ENCODE measurements at places on chromosomes 7 and 10.

DNA sequence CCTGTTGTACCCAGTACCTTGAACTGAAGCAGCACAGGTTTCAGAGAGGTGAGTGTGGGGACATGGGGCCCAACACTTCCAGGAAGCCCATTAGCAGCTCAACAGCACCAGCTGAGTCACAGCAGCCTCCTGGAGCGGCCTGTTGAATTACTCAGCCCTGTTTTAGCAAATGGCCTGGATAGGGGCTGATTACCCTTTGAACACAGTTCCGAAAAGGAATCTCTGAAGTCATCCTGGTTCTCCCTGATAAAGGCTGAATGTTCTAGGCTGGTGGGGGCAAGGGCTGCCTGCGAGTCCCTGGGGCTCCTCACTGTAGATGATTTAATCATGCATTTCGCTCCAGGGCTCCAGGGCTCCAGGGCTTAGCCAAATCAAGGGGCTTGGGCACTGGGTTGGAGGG lies 287.5 kb downstream of the GRID1 start:
- DNase-seq: no peak

DNA sequence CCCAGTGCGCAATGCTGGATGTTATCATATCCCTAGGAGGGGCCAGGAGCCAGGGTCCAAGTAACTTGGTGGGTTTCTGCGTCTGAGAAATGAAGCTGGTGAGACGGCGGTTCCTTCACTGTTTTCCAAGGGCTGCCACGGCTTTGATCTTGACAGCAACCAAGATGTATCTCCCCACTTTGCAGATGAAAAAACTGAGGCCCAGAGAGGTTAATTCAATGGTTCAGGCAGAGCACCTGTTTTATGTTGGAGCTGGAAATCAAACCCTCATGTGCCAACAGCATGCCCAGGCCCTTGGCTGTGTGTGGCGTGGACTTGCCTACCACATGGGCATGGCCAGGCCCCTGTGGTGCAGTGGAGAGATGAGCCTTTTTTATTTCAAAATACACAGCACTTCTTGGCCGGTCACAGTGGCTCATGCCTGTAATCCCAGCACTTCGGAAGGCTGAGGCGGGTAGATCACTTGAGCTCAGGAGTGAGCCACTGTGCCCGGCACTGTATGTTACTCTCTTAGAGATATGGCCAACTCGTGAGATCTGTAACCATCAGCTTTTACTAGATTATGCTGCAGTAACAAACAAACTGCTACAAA lies 225.2 kb upstream of the SH2B2 start:
- DNase-seq: no peak

GRCh38 chr7:85655252-85655651 lies 468.4 kb upstream of the SEMA3D start:
- DNase-seq: no peak

DNA sequence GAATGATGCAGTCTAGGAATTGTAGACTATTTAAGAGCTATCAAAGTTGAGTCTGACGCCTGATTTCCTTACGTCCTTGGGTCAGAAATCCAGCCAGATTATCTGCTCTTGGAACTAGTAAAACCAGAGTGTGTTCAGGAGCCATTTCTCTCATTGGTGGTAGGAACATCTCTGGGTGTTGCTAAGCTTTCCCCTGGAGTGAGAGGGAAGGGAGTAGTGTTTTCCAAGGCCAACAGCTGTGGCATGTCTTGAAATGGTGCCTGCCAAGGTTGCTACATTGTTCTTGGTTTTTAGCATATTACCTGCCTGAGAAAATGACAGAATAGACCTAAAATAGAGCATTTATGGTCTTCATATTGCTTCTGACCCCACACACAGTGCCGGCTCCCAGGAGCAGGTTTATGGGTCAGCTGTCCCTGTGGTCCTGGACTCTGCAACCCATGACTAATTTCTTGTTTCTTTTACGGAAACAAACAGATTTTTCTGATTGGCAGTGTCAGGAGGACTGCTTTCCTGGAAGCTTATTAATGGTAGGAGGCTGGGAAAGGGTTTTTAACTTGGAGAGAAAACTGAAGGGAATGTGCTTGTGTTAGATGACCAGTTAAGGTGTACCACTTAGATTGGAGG lies 17.5 kb downstream of the GBF1 start:
- no peak for DNase-seq

- DNase-seq: no peak
Observed at GRCh38 chr10:74934100-74934812, 107.9 kb downstream of the KAT6B start.

DNA sequence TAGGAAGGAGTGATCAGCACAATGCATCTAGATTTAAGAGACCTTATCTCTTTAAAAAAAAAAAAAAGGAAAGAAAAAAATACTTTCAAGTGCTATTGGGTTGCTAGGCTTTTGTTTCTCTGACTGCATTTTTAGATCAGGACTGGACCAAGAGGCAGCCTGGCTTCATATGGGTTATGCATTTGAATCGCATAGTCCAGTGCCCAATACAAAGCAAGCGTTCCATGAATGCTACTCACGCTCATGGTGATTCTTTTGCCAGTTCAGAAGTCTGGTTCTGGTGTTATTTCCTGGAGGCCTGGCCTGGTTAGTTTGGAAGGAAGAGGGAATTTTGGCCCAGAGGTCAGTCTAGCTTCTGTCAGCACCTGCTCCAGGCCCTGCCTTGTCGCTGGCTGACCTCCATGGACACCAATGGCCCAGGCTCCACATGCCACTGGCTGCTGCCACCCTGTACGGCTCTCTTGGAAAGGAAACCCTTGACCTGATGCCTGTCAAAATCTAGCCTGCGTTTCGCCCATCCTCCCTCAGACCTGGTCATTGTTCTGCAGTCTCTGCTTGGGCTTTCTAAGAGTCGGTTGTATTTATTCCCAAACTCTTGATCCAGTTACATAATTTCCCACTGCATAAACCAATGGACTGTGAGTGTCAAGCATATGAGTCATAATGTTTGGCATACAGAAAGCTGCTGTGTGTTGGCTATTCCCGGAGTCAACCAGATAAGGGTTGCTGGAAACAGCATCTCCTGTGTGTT lies 74.3 kb upstream of the MKX start:
- DNase-seq: no peak

Measured in stimulated activated CD4-positive, alpha-beta T cell treated with anti-CD3 and anti-CD28 coated beads, Interleukin-15, amount 100 ng/mL, for 1 hour (primary cell).